ENCODE measurements at places on chromosomes 4 and X.

GRCh38 chr4:101141230-101141629, 206.1 kb downstream of the PPP3CA start:
- no peak for DNase-seq

- no peak for DNase-seq
Observed at GRCh38 chr4:1599491-1600210, 84.5 kb downstream of the FAM53A start.

- DNase-seq: no peak
Observed at GRCh38 chrX:133698298-133698697, 283.0 kb upstream of the GPC4 start.

DNA sequence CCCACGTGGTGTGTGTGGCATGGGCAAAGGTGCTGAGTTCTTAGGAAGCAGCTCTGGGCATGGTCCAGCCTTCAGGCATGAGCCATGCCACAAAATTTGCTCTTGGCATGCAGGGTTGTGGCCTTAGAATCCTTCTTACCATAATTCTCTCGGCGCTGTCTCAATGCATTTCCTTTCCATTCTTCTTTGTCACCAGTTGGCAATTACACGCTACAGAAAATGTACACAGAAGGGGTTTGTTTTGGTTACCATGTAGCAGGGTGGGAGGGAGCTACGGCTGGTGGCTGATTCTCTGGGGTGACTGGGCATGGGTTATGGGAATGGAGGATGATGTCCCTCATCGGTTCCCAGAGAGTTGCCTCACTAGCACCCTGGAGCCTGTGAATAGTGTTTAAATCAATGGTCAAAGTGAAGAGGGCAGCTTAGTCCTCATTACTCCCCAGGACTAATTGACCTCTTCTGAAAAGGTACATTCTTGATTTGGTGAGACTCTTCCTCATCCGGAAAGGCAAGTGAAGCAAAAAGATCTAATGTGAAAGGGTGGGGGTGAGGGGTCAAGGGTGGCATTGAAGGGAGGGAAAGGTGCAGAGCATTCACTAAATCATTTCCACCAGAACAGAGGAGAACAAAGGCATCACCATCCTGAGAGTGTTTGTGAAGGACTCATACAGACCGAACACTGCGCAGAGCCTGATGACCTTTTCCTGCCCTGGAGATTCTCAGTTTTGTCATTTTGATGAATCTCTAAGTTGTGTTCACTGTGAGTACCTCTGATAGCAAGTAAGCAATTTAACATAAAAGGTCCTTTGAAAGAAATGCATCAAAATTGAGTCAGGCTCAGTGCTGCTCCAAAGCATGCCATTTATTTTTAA, 199.8 kb upstream of the SFRP2 start:
- peak; percentile 92 for DNase-seq

GRCh38 chrX:39736216-39737211, 361.2 kb downstream of the BCOR start:
- DNase-seq: peak; percentile 99

- DNase-seq: no peak
Observed at GRCh38 chr4:26455571-26455970, 34.7 kb downstream of the CCKAR start.
